ENCODE measurements at places on chromosomes 7 and 10. TPM values are rescaled to one million over a fixed set of nuclear protein-coding genes. Genes with fewer than 3 reads are reported as not detected.

DNA sequence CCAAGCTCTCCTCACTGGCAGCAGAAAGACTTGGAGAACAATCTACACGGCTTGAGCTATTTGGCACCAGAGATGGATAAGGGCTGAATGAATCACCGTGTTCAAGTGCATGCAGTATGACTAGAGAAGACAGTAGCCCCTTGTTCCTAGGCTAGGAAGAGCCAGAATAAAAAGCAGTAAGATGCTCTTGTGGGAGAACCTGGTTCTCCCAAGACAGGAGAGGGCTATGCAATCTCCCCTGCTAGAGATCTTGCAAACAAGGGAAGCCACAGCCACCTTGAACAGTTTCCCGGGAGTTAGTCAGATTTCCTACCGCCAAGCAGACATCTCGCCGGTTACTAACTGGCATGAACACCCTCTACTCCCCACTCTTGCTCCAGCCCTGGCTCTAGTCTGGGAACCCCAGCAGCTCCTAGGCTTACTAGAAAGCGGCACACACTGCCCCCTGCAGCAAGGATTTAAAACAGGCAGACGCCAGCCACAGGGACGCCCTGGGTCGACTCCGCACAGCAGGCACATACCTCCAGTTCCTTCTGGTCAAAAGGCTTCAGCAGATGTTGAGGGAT is 107.3 kb downstream of the SMURF1 start:
- H3K36me3 ChIP-seq: peaks cover 89% of the 10 kb centered on the region
- no peaks in the 10 kb centered on the region for H3K27me3 ChIP-seq
- no peak for DNase-seq
- H3K4me3 ChIP-seq: no peak overlapping the region

- no peaks in the 10 kb centered on the region for H3K36me3 ChIP-seq
- H3K27me3 ChIP-seq: no peaks in the 10 kb centered on the region
- no peak for DNase-seq
- no peaks in the 10 kb centered on the region for H3K4me1 ChIP-seq
- no peak overlapping the region for H3K4me3 ChIP-seq
Measured at GRCh38 chr7:8998762-8999161, 565.4 kb downstream of the NXPH1 start.

- H3K27me3 ChIP-seq: no peaks in the 10 kb centered on the region
- H3K36me3 ChIP-seq: no peaks in the 10 kb centered on the region
- H3K4me3 ChIP-seq: peak overlapping the region; percentile 45
- DNase-seq: no peak
- H3K4me1 ChIP-seq: no peaks in the 10 kb centered on the region
Measured at GRCh38 chr10:59362959-59363381, 621 bp upstream of the FAM13C start.

The LRRC4 gene
- 0.57 TPM for total RNA-seq

The GRID1 gene
- 1.0 TPM for total RNA-seq

The ADAP1 gene
- total RNA-seq: 14.3 TPM

The PLPP4 gene
- not detected for total RNA-seq

The NKX2-3 gene
- 1.7 TPM for total RNA-seq

The SUV39H2 gene
- total RNA-seq: 4.4 TPM

The OR2F1 gene
- total RNA-seq: not detected

The KCNH2 gene
- 1.4 TPM for total RNA-seq
